ENCODE measurements at places on chromosomes 13 and 19.
A peak's percentile ranks its signal among the peaks of the same experiment; 100 is the strongest.

DNA sequence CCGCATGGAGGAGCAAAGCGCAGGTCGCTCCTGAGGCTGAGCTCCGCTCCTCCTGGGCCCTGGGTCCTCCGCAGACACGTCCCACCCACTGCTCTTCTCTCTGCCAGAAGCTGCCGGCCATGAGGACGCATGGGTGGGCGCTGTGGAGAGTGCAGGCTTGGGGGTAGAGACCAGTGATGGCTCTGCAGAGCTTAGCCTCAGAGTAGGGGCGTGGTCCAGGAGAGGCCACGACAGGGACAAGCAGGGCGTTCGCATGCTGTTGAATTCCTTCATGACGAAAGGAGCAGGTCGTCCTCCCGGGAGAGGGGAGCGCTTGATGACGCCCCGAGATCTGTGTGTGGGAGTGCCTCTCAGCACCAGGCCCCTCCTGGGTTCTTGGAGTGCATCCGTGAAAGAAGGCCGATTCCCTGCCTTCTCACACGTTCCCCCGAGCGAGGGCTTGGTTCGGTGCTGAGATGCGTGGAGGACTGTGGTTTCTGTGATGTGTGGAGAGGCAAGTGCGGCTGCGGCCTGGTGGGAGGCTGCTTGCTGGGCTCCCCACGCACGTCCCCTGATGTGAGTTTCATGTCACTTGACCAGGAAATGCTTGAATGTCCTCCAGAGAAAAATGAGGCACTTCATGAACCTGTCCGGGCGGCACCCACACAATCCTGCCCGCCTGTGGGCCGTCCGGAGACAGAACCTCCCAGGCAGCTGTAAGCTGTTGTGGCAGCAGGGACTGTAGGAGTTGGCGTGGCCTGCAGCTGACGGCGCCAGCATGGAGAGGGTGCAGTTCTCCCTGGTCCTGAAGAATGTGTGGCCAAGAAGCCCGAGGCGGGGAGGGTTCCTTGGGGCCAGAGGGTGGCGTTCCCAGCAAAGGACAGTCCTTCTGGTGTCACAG lies 4.5 kb downstream of the SF3A2 start:
- no peak for DNase-seq

DNA sequence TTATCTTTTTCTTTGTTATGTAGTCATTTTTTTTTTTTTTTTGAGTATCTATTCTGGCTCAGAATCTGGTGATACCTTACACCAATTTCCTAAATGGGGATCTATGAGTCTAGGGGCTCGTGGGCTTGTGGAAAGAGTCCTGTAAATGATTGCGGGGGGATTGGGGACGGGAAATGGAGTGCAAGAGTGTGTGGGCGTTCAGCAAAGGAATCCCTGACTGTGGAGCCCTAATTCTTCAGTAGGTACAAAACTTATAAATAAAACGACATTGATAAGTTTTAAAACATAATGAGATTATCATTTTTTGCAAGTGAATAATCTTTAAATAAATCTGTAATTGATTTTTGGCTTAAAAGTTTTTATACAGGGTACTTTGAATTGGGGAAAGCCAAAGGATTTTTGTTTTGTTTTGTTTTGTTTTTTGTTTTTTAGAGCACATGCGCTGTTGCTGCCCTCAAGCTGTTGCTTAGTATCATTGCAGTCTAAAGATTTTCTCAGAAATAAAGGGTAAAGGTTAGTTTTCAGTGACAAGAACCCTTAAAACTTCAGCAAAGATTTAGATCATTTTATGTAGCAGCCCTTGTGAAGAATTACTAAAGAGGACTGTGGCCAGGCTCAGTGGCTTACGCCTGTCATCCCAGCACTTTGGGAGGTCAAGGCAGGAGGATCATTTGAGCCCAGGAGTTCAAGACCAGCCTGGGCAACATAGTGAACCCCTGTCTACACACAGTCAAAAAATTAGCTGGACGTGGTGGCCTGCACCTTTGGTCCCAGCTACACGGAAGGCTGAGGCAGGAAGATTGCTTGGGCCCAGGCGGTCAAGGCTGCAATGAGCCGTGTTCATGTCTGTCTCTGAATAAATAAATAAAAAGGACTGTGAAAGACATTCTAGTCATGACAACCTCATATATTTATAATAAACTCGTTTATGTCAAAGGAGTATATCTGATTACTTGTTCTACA lies 1.7 kb downstream of the ERCC5 start:
- DNase-seq, result no peak

- no peak for DNase-seq
Measured at GRCh38 chr19:47020132-47020805, 632 bp downstream of the NPAS1 start.

GRCh38 chr19:3813473-3814392 lies 27.6 kb upstream of the MATK start:
- DNase-seq, result no peak

DNA sequence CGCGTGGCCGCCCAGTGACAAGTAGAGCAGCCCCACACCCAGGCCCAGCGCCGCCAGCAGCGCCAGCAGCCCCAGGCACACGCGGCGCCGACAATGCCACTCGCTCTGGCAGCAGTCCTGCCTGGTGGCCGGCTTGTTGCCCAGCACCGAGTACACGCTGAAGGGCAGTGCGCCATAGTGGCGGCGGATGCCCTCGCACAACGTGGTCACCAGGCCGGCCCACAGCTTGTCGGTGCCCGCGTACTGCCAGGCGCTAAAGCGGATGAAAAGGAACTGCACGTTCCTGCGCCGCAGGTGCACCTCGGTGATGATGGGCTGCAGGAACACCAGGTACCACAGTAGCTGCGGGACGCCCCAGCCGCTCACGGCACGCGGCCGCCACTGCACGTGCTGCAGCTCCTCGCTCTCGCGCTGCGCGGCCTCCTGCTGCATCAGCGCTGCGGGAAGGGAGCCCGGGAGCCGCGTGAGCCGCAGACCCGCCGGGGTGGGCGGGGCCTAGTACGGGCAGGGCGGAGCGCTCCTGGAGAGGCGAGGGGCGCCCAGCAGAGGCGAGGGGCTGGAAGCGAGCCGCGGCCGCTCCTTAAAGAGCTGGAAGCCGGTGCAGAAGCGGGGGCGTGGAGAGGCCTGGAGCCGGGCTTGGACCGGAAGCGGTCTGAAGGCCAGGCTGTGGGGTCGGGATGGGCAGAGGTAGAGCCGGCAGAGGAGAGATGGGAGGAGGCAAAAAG lies 7.3 kb downstream of the NKPD1 start:
- DNase-seq, result peak; percentile 35

- no peak for DNase-seq
Measured at GRCh38 chr13:95360464-95361097, 59.3 kb upstream of the ABCC4 start.

DNA sequence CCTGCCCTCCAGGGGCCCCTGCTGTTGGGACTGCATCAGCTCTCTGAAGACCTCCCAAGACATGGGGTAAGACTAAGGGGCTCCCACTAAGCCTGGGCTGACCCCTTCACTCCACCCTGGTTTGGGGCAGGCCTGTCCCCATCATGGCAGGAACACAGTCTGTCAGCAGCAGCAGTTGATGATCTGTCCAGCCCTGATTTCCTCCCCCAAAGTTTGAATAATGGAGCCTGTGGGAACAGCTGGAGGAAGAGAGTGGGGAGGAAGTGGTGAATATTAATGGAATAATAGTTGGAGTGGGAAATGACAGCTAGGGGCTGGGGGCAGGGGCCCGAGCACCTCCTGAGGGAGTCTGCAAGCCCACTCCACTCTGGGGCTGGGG lies 1.3 kb upstream of the B3GNT8 start:
- no peak for DNase-seq

DNA sequence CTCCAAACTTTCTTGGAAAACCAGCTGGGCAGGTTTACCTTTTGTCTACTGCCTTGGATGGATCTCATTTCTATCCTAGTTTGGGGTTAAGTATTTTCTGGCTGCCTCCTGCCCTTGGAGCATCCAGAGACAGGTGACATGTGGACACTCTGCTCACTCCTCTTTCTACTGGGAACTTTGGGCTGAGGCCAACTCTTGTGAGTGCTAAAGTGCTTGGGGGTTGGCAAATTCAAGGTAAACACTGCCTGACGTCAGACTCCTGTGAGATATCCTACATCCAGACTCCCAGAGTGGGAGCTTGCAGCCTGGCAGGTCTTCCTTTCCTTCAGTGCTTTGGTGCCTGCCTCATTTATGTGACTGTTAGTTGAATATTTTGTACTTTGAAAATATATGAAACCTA lies 388.1 kb downstream of the KCNRG start:
- DNase-seq, result no peak

- no peak for DNase-seq
Measured at GRCh38 chr13:59890054-59890453, 273.7 kb downstream of the DIAPH3 start.

DNA sequence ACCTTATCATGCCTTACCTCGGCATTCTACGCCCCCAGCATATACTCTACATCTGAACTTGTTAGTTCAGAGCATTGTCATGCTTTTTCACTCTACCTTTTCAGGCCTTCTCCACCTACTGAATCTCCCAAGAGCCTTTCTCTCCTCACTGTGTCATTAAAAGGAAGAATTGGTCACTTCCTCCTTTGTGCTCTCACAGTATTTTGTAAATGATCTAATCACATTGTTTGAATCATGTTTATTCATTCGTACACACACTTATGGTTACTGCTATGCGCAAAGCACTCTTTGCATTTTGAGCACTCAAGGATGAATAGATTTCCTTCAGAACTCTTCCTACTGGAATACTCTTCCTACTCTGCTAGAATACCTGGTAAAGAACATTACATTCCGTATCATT lies 15.8 kb upstream of the ELF1 start:
- DNase-seq, result no peak

GRCh38 chr13:100989392-100989791 lies 314.8 kb upstream of the TMTC4 start:
- DNase-seq, result no peak

- no peak for DNase-seq
Measured at GRCh38 chr13:57631596-57632275, at the start of gene PCDH17. Gene PCDH17, plus strand, starts transcription at chr13:57631744. Its CDS starts 803 bp downstream, at chr13:57632547.

DNA sequence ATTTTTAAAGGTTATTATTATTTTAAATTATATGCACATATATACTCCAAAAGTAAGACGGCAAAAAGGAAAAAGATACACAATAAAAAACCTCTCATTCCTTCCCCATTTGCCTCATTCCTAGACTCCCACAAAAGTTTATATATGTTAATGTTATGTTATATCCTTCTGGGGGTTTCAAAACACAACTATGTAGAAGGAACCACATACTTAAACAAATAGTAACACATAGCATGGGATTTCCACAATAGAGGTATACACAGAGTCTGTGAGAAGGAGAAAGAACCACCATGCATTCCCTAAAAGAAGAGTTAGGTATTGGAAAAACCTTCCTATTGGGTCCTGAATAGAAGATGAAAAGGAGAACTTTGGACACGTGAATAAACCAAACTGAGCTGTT lies 9.1 kb downstream of the PDS5B start:
- no peak for DNase-seq

- no peak for DNase-seq
Measured at GRCh38 chr13:98310485-98311199, 133.6 kb upstream of the RNF113B start.

GRCh38 chr13:36356058-36356457 lies 9.9 kb upstream of the SPART start:
- no peak for DNase-seq

DNA sequence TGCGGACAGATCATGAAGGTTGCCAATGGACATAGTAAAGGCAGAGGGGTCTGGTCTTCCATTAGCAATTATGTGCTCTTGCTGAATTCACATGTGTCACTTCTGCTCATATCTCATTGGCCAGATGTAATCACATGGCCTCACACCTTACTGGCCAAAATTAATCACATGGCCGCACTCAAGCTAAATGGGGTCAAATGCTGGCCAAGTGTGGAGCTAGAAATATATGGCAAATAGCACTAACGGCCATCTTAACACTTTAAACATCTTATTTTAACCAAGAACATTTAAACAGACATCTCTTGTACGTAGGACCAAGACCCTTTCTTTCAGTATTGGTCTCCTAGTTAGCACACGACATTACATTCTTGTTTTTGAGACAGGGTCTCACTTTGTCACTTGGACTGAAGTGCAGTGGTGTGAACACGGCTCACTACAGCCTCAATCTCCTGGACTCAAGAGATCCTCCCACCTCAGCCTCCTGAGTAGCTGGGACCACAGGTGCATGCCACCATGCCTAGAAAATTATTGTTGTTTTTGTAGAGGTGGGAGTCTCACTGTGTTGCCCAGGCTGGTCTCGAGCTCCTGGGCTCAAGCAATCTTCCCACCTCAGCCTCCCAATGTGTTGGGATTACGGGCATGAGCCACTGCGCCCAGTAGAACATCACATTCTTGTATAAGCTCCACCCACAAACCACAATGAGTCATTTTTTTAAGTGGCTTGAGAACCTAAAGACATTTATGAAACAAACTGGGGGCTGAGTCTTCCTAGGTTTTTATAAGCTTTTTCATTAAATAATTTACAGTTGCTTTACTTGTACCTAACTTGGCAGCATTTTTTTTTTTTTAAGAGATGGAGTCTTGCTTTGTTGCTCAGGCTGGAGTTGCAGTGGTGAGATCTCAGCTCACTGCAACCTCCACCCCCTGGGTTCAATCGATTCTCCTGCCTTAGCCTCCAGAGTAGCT lies 2.9 kb upstream of the PTOV1 start:
- no peak for DNase-seq

DNA sequence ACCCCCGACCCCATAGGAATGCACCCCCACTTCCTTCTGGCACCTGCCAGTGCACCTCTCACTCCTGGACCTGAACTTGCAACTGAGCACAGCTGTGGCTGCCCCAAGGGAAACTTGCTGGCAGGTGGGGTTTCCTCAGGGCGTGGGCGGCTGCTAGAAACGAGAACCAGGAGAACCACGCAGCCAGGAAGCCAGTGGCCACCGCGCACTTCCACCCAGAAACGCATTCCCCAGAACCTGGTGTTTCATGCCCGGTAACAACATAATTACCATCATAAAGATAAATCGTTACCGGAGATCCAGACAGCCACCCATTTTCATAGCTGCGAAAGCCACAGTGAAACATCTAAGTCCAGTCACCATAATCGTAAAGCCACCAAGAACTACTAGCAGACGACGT lies 75.2 kb upstream of the C13orf46 start:
- peak; percentile 52 for DNase-seq

DNA sequence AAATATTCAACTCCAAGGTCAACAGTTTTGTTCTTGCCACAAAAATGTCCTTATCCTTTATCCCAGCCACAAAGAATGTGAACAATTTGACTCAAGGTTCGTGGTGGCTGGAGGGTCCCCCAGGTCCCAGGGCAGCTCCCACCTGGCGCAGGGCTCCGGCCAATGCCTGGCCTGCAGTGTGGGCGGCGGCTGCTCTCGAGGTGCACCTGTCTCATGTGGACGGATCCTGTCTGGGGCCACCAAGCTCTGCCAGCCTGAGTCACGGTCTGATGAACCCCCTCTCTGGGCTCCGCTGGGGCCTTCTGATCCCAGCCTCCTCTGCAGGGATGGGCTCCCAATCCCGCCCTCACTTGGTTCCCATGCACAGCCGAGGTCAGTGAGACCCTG lies 49.4 kb downstream of the GAS6 start:
- no peak for DNase-seq

DNA sequence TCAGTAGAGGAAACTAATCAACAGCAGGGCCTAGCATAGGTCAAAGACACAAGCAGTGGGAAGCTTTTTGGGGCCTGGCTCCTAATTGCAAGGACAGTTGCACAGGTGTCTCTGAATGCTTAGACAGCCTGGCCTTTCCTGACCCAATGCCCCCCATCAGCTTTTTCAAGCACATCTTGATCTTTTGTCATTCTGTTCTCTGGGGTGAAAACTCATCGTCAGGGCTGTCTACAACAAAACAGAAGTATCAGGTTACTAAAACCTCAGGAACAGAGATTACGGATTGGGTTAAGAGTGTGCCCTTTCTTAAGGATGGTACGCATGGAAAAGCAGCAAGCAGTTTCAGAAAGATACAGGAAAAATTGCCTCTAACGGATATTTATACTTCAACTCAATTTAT lies 8.3 kb upstream of the ZNF254 start:
- no peak for DNase-seq

- no peak for DNase-seq
Measured at GRCh38 chr13:30565658-30566057, 52.1 kb upstream of the USPL1 start.
